Inflammatory macrophage treated with lipopolysaccharide for 4 hours (primary cell): ENCODE measurements at places on chromosomes 4 and X.

DNA sequence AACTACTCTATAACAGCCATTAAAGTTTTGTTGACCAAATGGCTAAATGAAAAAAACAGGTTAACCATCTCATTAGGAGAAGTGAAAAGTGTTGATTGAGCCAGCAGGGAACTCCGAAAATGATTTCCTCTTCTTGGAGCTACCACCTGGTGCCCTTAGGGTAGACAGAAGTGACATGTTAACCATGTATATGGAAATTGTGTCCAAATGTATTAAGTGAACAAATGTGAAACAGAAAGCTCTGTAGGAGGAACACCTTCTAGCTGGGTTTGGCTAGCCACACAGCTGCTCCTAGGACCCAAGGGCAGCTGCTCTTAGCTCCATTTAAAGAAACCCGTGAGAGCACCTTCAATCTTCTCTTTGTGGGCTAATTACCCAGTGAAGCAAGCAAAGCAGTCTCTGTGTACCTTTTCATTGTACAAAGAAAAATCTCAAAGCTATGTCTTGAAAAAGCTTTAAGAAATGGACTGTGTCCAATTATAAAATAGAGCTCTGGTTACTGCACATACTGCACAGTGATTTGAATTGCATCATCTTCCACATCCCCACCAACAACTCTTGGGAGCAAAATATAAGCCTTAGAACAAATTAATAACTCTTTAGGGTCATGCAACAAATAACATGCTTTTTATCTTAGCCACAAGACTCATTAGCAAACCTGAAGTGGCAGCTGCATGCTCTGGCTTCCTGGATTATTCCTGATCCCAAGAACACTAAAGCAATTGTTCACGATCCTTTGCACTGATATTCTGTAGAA lies 59.2 kb upstream of the PARM1 start:
- DNase-seq = peak; percentile 13

DNA sequence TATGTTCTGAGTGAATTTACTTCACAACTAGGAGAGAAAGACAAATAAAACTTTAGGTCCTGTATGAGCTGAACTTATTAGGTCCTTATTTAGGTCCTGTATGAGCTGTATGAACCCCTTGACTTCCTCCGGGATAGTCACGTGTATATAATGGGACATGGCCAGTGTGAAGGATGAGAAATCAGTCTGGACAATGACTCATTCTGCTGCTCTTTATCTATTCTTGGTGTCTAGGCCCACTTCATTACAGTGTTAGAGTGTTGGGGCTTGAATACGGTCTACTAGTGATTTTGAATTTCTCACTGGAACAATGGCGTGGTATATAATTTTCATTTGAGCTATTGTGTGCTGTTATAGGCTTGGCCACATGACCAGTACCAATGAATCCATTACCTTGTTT lies 21.9 kb downstream of the STK26 start:
- DNase-seq = peak; percentile 38

DNA sequence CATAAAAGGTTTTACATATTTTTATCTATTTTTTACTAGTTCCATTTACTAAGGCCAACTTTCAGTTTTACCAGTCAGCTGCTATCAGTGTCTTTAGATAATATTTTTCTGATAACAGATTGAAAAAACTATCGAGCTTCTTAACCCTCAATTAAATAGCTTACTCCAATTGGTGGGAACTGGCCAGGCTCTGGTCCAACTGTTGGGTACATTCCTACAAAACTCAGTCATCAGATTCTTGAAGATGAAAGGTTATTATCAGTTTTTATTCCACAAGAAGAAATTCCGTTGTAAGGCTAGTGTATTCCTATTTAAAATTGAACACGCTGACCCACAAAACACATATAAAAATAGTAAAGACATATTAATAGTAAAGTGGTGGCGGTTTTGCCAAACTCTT lies 346.2 kb downstream of the MAPK10 start:
- no peak for DNase-seq

GRCh38 chrX:31279359-31279758 lies 207.5 kb upstream of the FTHL17 start:
- no peak for DNase-seq

- DNase-seq = no peak
These were observed 201.1 kb upstream of the FAT1 start for GRCh38 chr4:186924723-186925122.

DNA sequence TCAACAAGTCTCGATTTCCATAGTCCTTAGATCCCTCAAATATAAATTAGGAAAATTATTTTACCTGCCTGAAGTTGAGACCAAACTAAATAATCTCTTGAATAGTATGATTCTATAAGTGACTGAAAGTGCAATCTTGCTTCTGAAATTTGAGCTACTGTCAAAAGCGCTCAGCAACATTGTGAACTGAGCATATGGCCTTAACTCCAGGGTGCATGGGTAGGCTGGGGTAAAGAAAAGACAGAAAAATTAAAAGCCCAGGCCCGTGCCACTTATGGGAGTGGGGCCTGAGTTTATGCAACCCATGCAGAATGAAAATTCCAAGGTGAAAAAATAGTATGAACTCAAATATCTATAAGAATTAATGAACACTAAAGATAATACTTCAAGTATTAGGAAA lies 9.8 kb downstream of the PGRMC2 start:
- no peak for DNase-seq

- DNase-seq = peak; percentile 80
These were observed 203.2 kb upstream of the MBNL3 start for GRCh38 chrX:132692066-132692465.

DNA sequence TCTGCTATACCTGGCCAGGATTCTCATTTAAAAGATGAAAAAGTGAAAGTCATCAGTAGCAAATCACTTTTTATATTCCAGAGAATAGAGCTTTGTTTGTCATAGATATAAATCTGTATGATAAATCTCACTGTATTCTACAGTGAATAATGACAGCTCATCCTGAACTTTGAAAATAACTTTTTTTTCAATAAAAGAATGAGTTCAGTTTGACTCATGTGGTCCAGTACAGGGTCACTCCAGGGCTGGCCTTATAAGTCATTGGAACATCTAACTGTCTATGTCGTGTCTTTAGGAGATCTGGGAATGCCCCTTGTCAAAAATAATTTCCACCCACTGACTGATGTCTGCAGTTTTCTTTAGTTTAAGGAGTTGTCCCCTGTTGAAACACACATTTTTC lies 18.5 kb upstream of the CXCL8 start:
- peak; percentile 69 for DNase-seq

DNA sequence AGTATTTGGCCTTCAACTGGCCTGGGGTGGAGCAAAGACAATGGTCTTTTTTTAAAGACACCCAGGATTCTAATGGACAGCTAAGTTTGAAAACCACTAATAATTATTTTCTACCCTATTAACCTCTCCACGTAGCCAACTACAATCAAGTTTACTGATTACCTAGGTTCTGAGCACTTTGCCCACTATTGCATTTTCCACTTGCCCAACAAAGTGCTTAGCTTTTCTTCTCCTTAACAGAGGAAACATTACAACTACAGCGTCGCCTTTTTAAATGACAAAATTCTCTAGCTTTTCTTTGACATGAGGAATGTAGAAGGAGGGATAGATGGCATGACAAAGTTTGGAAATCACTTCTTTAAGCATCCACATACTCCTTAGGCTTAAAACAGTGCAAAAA lies 2.0 kb downstream of the CHIC2 start:
- DNase-seq = no peak

DNA sequence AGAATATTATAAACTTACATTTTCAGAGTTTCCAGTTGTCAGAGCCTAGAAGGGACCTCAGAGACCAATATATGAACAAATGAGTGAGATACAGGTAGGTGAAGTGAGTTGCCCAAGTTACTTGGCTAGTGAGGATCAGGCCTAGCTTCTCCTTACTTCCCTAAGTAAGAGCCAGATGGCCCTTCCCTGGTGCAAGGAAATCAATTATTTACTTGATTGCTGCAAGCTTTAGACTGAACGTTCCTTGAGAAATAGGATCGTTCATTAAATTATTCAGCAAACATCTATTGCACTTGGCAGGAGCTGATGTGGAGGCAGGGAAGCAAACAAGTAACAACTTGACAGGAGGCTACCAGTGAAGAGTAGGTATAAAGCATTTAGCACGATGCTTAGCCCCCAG lies 117.8 kb downstream of the EFHC2 start:
- DNase-seq = no peak

DNA sequence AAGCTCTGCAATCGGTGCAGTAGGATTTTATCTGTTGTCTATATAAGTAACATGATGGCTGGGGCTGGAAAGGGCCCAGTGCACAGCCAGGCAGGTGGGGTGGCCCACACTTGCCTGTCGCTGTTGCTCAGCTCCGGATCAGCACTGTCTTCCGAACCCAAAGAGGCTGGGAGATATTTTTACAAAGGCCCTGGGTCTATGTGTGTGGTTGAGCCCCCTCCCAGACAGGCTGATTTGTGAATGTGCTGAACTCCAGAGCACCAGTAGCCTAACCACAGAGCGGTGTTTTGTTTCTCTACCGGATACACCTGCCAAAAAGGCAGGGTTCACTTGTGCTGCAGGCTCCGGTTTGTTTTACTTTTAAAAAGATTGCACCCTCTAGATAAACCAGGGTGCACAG lies 33.5 kb upstream of the CHRNA9 start:
- DNase-seq = no peak

DNA sequence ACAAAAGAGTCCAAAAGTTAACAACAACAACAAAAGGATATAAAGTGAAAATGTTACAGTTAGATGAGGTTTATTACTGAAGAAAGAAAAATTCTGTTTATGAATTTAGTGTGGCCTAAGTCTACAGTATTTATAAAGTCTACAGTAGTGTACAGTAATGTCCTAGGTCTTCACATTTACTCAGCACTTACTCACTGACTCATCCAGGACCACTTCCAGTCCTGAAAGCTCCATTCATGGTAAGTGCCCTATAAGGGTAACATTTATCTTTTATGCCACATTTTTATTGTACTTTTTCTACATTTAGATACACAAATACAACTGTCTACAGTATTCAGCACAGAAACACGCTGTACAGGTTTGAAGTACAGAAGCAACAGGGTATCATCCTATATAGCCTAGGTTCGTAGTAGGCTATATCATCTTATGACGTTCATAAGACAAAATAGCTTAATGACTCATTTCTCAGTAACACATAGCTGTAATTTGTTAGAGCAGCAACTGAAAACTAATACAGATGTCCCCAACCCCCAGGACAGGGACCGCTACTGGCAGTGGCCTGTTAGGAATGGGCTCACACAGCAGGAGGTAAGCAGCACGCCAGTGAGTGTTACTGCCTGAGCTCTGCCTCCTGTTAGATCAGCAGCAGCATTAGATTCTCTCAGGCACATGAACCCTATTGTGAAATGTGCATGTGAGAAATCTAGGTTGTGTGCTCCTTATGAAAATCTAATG lies 61.3 kb downstream of the CENPC start:
- peak; percentile 6 for DNase-seq

DNA sequence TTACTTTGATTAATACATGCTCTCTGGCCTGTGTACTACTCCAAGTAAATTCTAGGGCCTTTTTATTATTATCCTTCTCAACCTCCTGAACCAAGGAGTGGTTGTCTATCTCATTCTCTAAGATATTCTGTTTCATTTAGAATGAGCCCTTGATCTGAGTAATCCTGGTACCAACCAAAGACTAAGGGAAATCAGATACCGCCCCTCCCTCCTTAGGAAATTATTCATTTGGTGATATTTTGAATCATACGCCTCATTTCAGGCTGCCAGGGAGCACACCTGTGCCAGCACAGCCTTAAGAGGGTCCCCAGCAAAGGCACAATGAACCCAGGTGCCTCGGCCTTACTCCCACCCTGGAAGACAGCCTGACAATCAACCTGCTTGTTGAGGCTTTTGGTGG lies 73.2 kb upstream of the STARD8 start:
- no peak for DNase-seq

GRCh38 chr4:120877021-120877420 lies 45.5 kb downstream of the PRDM5 start:
- no peak for DNase-seq

DNA sequence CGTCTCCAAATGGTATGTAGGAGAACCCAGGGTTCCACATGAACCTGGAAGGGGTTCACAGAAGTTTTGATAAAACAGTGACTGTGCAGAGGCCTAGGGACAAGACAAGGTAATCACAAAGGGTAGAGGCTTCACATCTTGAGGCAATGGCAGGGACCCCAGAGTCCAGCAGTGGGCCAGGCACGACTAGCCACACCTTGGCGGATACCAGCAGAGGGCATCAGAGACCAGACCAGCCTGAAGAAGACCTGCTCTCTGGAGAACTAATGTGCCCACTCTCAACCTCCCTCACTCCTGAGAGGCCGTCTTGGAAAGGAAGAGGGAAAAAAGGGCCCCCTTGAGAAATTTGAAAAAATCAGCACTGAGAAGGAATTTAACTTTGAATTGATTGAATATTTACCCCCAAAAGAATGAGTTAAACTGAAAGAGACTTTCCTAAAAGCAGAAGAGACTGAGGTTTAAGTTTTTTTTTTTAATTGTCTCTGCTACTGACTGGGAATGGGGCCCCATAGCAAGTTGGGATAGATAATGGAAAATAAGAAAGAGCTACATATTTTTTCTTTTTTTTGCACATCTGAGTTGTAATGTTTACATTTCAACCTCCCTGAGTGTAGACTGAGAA lies 243.8 kb upstream of the JADE1 start:
- peak; percentile 30 for DNase-seq

DNA sequence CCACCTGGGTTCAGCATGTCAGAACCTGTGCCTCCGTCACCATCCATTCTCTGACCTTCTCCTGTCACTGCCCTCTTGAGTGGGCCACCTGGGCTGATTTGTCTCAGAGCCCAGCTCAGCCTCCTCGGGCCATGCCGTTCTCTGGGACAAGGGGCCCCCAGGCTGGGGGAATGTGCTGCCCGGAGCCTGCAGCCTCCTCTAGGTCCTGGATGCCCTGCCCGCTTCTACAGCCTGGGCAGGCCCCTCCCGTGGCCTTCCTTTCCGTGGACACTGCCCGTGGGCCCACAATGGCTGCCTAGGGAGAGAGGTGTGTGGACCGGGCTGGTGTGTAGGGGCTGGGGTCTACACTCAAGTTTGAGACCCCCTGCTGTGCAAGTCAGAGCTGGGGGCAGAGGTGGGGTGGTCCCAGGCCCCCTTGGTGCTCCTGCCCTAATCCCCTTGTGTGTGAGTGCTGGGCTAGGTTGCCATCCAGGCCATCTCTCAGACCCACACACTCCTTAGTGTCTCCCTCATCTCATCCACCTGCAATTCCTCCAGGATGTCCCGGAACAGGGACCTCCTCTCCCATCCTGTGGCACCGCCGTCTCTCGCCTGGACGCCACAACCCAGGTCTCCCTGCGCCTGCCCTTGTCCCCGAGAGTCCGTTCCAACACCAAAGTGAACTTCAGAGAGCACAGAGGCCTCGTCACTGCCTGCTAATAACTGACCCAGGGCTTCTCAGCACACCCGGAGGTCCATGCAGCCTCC lies 12.4 kb downstream of the PSAPL1 start:
- no peak for DNase-seq

- DNase-seq = no peak
These were observed 539.8 kb upstream of the ARX start for GRCh38 chrX:25555521-25555920.

GRCh38 chrX:131778269-131779218 lies 234.7 kb downstream of the OR13H1 start:
- DNase-seq = no peak

GRCh38 chr4:40840255-40840984 lies 90.7 kb downstream of the NSUN7 start:
- DNase-seq = peak; percentile 72

- DNase-seq = no peak
These were observed 23.1 kb upstream of the TMEM184C start for GRCh38 chr4:147594107-147594506.
